Stimulated activated CD8-positive, alpha-beta memory T cell treated with anti-CD3 and anti-CD28 coated beads, Interleukin-4, amount 100 ng/mL, for 1 hour (primary cell): ENCODE measurements at places on chromosomes 5 and 9.

GRCh38 chr9:95060916-95061315 is 256.6 kb downstream of the FANCC start:
- DNase-seq = no peak

DNA sequence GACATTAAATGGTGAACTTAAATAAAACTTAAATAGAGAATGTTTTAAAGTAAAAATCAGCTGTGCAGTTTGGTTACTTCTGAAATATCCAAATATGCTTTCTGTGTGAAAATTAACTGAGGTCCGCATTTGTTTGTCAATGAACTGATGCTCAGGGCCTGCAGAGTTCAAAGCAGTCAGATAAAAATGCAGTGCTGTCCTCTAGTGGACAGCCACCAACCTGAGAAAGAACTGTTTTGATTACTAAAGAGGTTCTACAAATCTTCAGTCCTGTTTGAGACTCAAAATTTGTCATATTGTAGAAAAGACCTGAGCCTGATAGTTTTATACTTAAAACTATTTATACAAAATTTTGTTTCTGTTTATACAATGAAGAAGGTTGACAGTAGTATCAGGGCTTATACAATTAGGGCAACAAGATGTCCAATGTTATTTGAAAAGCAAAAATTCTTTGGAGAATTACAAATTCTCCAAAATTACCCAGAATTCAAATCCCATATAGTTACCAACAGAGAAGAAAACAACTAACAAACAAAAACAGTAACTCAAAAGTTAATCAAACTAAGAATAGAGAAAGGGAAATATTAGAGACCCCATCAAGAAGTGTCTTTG is 232.3 kb upstream of the TBCA start:
- DNase-seq = no peak

GRCh38 chr9:112780450-112781036 is 30.0 kb downstream of the SNX30 start:
- no peak for DNase-seq

- DNase-seq = no peak
Observed at GRCh38 chr5:59042201-59043055, 459.6 kb downstream of the RAB3C start.

GRCh38 chr9:92671323-92671722 is 1.4 kb upstream of the IPPK start:
- no peak for DNase-seq

DNA sequence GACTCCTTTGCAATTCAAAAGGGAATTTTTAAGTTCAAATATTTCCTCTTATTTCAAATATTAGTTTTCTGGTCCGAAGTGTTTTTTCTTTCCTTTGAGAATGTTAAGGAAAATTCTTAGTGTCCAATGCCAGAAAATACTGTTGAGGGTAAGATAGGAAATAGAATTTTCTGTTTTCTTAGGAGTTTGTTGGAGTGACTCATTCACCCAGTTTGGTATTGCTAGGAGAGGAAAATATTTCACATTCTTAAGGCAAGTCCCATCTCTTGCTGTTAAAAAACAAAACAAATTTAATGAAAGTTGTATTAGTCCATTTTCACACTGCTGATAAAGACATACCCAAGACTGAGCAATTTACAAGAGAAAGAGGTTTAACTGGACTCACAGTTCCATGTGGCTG is 349.2 kb upstream of the ADAMTSL1 start:
- no peak for DNase-seq
